CD4-positive, alpha-beta T cell treated with Interleukin-17A for 1 hour (primary cell): ENCODE measurements at places on chromosomes 11 and 22.

DNA sequence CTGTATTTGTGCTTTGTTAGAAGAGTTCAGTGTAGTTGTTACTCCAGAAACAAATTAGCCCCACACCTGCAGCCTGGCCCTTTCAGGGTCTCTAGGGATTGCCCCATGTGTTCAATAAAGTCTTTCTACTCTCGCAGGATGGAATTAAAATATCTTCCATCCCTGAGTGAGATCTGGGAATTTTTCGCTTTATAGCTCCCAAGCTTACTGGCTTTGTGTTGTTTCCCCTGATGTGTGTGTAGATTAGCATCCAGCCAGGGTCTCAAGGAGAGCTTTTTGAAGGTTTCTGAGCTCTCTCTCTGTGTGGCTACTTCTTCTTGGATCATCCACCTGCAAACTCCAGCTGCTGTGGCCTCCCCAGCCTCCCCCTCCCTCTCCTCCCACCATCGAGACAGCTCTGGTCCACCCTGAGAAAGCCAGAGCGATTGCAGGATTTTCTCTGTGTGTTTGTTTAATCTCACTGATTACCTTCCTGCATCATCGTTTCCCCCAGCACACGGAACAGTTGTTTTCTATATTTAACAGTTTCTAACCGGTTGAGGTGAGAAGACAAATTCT, 553.5 kb downstream of the TBC1D22A start:
- no peak for DNase-seq

GRCh38 chr11:107683807-107684206, 28.0 kb downstream of the SLN start:
- DNase-seq: no peak

- no peak for DNase-seq
Measured at GRCh38 chr11:42462558-42463310, 849.1 kb upstream of the API5 start.

- no peak for DNase-seq
Measured at GRCh38 chr11:18295316-18295715, 26.6 kb downstream of the HPS5 start.

DNA sequence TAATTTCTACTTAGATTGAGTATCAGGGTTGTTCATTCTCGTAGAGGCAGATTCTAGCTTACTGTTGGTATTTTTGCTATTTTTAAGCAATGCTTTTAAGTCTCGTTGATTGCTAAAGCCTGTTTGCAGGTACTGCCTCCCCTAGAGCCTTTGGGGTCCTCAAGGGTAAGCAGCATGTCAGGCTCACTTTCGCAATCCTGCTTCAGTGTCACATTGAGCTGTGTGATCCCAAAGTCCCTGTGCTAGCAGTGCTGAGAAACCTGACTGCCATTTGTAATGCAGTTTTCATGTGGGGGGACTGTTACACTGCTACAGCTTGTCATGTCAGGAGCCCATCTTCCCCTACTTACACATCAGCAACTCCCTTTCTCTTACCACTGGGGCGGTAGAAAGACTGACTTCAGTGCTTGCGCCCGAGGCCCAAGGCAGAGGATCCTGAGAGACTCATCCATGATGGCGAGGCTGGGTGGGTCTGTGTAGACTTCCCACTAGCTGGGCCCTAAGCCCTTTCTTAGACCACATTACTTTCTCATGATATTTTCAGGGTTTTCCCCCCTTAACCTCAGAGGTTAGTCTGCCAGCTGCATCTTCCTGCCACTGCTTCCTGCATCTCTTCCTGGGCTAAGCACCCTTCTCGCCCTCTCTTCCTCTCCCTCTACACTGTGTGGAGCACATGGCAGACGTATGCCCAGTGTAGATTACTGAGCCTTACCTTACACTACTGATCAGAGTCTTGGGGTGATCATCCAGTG, 40.8 kb upstream of the ST14 start:
- DNase-seq: peak; percentile 44

DNA sequence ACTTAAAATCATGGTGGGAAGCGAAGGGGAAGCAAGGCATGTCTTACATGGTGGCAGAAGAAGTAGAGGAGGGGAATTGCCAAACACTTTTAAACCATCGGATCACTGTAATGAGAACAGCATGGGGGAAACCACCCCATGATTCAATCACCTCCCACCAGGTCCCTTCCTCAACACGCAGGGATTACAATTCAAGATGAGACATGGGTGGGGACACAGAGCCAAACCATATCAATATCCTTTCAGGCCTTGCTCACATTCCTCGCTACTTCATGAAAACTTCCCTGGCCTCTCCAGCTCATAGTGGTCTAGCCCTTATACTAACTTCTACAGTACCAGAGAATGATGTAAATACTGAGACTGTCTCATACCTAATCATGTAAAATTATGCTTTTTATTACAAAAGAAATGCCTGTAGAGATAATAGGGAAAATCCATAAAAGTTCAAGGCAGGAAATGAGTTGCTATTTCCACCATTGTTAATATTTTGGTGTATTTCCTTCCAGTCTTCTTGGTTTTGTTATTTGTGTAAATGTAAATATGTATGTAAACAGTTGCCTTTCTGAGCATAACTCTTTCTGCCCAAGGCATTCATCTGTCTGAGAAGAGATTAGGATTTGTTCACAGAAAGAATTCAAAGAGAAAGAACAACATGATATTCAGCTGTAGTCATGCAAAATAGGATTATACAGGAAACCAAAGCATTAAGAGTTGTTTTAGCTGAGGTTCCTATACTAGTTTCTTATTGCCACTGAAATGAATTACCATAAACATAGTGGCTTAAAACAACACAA, 104.3 kb upstream of the LDLRAD3 start:
- no peak for DNase-seq

- no peak for DNase-seq
Measured at GRCh38 chr22:44496844-44497217, 1.2 kb downstream of the RTL6 start.

- no peak for DNase-seq
Measured at GRCh38 chr11:26027887-26028286, 304.0 kb upstream of the ANO3 start.

DNA sequence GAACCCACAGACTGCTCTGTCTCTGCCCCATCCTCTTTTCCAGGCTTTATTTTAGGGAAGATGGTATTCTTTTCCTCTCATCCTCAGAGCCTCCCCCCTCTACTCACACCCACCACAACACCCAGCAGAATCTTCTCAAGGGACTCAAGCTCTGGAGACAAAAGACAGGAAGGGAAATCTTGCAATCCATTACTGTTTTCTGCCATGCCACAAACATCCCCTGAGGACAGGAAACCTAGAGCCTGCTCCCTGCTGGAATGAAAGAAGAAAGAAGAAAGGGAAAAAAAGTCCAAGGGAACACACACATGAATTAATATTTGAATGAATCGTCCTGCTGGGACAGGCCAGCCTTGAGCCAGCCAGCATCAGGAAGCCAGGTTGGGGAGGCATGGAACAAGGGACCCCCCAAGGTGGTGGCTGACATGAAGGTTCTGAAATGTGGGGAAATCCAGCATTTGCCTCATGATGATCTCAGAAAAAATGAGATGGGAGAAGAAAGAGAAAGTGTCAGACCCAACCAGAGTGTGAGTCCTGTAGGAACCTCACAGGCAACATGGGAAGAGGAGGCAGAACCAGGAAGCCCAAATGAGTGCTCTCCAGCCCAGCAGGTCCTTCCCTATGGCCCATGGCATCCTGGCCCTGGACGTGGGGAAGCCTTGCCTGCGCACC, 34.0 kb downstream of the SLCO2B1 start:
- no peak for DNase-seq

DNA sequence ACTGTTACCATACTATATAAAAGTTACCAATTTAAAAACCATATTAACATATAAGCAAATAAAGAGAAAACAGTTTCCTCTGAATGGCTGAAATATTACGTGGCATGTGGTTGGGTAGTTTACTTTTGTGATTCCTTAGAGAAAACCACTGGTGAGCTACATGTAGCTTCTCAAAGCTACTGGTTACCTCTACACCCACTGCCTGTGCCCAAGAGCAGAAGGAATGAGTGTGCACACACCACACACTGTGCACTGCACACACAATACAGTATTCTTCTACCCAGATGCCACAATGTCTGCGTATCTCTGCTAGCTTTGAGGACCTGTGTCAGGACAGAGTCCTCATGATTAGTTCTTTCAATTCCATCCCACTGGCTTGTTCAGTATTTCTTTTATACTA, 25.5 kb upstream of the YPEL1 start:
- DNase-seq: no peak

GRCh38 chr22:46124383-46125144, 25.8 kb upstream of the PPARA start:
- no peak for DNase-seq

- no peak for DNase-seq
Measured at GRCh38 chr22:41752011-41752970, 48.2 kb upstream of the CCDC134 start.

DNA sequence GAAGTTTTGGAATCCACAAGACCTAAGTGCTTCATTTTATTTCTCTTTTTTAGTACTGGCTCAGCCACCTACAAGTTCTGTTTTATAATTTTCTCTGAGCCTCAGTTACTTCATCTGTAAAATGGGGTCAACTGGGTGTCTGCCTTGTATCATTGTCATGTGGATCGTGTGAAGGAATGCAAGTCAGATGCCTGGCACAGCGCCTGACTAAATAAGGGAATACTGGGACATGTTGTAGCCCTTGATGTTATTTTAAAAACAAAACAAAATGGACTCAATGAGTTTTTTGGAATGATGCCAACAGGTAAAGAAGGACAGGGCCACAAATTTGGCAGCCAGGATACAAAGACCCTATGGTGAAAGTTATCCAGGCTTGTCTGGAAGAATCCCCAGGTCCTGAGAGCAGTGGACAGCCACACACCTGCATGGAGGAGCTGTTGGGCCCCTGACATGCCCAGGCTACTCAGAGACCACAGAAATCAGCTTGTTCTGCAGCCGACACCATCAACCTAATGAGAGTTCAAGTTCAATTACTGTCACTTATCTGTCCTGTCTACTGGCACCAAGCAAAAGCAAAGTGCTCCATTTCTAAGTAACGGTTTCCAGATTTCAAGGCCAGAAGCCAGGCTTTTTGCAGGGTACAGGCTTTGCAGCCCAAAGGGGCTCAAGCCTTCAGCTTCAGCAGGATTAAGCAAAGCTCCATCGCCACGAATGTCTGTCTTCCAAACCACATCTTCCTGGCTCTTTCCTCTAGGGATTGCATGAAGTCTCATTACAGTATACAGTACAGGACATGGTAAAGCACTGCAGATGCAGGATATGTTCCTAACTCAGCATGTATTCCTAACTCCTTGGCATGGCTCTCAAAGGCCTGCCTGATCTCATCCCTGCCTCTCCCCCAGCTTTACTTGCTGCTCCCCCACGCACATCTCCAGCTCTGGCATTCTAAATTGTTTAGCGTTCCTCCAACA, 18.4 kb downstream of the DKK3 start:
- DNase-seq: no peak

GRCh38 chr11:75272821-75273301, 32.3 kb downstream of the TPBGL start:
- no peak for DNase-seq

DNA sequence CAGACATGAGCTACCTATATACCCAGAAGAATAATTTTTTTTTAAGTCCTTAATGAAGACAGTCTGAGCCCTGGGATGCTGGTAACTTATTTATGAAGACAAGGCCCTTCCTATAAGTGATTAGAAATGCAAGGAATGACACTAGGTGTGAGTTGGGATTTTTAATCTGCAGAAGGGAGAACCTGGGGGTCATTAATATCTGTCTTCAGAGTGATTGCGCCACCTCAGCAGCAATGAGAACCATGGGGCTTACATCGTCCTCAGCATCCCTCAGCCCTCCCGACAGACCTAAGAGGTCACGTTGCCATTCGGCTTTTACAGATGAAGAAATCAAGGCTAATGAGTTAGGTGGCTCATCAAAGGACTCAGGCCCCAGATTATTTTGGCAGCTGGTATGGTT, 55.6 kb downstream of the MCM5 start:
- no peak for DNase-seq

GRCh38 chr11:44450295-44450932, 115.0 kb upstream of the CD82 start:
- no peak for DNase-seq

- DNase-seq: no peak
Measured at GRCh38 chr11:12165237-12165875, 55.0 kb downstream of the MICAL2 start.

- no peak for DNase-seq
Measured at GRCh38 chr22:28430466-28431025, 249.1 kb downstream of the TTC28 start.

DNA sequence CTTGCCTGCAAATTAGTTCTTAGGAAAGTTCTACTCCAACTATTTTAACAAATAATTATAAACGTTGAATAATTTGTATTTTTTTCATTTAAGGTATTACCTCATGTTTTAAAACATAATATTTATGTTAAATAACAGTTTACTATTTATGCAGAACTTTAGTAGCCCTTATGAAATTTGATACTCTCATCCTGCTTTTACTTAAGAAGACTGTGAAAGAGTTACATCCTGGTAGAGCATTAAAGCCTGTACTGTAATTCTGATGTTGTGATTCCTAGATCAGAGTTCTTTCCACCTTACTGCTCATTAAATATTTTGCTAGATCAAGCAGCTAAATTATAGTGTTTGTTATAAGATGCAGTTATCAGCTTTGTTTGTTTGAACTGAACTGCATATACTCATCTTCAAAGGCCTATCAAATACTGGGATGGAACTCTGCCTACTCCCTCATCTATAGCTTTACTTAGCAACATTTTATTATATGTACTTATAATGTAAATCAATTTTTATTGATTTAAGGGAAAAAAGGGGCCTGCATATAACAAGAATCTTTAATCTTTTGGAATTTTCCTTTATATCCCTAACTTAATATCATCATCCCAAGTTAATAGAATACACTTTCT, 304.2 kb downstream of the DYNC2H1 start:
- no peak for DNase-seq

DNA sequence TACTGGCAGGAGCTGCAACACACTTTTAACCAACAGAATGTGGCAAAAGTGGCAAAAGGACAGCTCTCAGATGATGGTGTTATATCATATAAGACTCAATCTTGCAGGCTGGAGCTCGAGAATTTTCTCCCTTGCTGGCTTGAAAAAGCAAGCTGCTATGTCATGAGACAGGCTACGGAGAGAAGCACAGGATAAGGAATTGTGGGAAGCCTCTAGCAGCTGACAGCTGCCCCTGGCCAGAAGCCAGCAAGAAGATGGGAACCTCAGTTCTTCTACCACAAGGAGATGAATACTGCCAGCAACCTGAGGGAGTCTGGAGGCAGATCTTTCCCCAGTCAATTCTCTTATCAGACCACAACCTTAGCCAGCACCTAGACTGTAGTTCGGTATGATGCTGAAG, 24.6 kb downstream of the FXYD6 start:
- DNase-seq: no peak

DNA sequence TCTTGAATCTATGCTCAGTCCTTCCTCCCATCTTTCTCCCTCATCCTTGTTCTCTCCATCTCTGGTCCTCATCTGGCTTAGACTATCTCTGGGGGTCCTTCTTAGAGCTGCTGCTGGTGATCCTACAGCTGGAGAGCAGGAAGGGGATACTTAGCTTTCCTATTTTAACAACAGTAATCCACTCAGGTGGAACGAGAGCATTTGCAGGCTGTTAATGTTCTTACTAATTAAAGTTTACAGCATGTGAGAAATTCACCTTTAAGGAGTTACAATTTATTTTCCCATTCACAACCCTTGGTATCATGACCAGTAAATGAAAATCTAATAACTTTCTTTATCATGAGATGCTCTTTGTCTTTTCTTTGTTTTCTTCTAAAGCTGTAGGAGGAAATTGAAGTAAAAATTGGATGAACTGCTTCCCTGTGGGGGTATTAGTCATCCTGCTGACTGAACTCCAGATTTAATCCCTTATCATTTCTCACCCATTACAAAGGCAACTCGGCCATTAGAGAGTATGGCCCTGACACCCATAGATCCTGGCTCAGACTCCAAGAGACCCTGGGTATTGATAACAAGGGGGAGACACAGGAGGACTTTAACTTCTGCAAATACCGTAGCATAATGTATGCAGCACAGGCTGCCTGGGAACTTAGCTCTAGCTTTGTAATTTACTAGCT, 37.6 kb upstream of the MTNR1B start:
- no peak for DNase-seq
